Lung microvascular endothelial cell (primary cell): ENCODE measurements at places on chromosomes 7 and 10. TPM values are rescaled to one million over a fixed set of nuclear protein-coding genes. Genes with fewer than 3 reads are reported as not detected.

The MRM2 gene
- 10.7 and 13.7 TPM in 2 replicates for total RNA-seq

The GNGT1 gene
- total RNA-seq, result not detected in 2 replicates

The YAE1 gene
- total RNA-seq, result 13.1 and 18.3 TPM in 2 replicates

The ARHGEF35 gene
- under 0.01 TPM in 1 of 2 replicates, not detected in the other for total RNA-seq

The AASS gene
- 15.9 and 23.4 TPM in 2 replicates for total RNA-seq

The SEMA3D gene
- 7.0 and 18.8 TPM in 2 replicates for total RNA-seq

The NEUROG3 gene
- not detected in 2 replicates for total RNA-seq

The OR6B1 gene
- not detected in 2 replicates for total RNA-seq

The ANKRD30A gene
- total RNA-seq, result not detected in 2 replicates

The ITIH2 gene
- total RNA-seq, result not detected in 2 replicates

The H2BK1 gene
- total RNA-seq, result not detected in 2 replicates

The RADIL gene
- total RNA-seq, result 2.0 and 3.2 TPM in 2 replicates

The MRC1 gene
- total RNA-seq, result 148 and 201 TPM in 2 replicates

The ADAMTS14 gene
- total RNA-seq, result not detected in 2 replicates

The SLC16A12 gene
- total RNA-seq, result not detected in 2 replicates
